ENCODE measurements at places on chromosomes 16 and 17.

- no peak overlapping the region for H3K27ac ChIP-seq
- H3K4me3 ChIP-seq = no peak overlapping the region
- no peaks in the 10 kb centered on the region for H3K36me3 ChIP-seq
- no peaks in the 10 kb centered on the region for H3K27me3 ChIP-seq
Observed at GRCh38 chr17:4605826-4606225, 21.5 kb downstream of the SMTNL2 start.

- H3K36me3 ChIP-seq = peaks cover 14% of the 10 kb centered on the region
- no peak overlapping the region for H3K27ac ChIP-seq
- DNase-seq = no peak
- no peaks in the 10 kb centered on the region for H3K4me1 ChIP-seq
Observed at GRCh38 chr16:87710887-87711286, 54.9 kb downstream of the KLHDC4 start.

- peaks cover under 1% of the 10 kb centered on the region for H3K36me3 ChIP-seq
- DNase-seq = no peak
- no peaks in the 10 kb centered on the region for H3K27me3 ChIP-seq
Observed at GRCh38 chr16:2507052-2507659, 6.6 kb upstream of the ATP6V0C start.

- no peak overlapping the region for H3K4me3 ChIP-seq
- peak; percentile 51 for DNase-seq
- no peak overlapping the region for H3K27ac ChIP-seq
- no peaks in the 10 kb centered on the region for H3K4me1 ChIP-seq
- no peaks in the 10 kb centered on the region for H3K27me3 ChIP-seq
Observed at GRCh38 chr16:72397876-72398275, 225.9 kb upstream of the PMFBP1 start.

GRCh38 chr16:47395733-47396498 is 64.9 kb downstream of the ITFG1 start:
- no peak overlapping the region for H3K4me3 ChIP-seq
- H3K4me1 ChIP-seq = peaks cover 5% of the 10 kb centered on the region
- peak; percentile 12 for DNase-seq
- no peaks in the 10 kb centered on the region for H3K36me3 ChIP-seq
- no peaks in the 10 kb centered on the region for H3K27me3 ChIP-seq
